Stimulated activated CD8-positive, alpha-beta memory T cell treated with anti-CD3 and anti-CD28 coated beads, Interleukin-2, amount 100 ng/mL, for 48 hours (primary cell): ENCODE measurements at places on chromosomes 12 and 14.

DNA sequence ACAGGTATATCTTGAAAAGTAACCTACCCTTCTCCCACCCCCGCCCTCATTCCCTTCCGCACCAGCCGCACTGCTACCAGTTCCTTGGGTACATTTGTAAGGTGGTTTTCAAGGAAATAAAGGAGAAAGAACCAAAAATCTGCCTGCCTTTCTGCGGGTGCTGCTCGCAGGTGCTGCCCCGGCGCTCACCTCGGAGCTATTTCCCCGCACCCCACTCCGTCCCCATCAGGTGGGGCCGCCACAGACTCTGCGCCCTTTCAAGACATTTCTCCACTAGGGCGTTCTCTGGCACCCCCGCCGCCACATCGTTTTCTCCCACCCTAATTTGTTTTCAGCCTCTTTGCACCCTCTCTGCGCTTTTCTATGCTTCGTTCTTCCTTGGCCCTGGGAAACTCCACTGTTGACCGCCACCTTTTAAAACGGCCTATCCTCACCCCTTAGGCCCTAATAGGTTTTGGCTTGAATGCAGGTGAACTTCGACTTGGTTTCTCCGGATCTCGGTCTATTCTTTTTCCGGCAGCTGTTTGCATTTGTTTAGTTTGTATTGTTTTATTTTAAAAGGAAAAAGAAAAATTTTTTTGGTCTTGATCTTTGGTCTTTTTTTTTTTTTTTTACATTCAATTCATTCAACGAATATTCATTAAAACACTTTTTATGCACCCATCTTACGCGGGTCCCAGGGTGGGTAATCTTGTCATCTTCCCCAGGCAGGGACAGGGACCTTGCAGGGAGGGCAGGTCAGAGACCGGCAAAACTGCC, 3.0 kb downstream of the VSX2 start:
- no peak for DNase-seq

DNA sequence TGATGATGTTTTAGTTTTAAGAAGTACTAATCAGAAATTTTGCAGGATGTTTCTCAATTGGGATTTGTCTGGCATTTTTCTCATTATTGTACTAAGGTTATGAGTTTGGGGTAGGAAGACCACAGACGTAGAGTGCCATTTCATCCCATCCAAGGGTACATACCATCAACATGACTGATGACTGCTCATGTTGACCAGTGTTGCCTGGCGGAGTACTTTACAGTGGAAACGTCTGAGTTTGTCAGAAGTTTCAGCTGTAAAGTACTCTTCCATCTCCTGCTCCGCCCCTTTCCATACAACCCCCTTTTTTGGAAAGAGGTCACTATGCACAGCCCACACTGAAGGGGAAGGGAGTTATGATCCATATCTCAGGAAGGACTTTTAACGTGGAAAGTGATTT, 74.2 kb downstream of the RCOR1 start:
- DNase-seq = no peak

DNA sequence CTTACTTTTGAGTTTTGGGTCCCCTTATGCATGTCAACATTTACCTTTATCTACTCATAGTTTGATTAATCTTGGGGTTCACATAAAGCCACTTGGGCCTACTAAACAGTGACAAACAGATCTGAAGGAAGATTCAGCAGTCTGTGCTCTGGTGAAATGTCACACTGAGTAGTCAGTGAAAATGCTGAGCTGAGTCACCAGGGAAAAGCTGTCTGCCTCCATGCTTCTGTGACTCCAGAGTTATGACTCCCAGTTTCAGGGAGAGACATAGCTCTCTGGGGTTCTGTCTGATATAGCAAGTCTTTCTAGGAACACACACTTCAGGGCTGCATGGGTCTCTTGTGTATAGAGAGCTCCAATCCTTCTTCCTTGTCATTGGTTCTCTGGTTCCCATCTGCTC, 406.3 kb upstream of the FAR2 start:
- no peak for DNase-seq

GRCh38 chr14:23864259-23864658, 89.3 kb upstream of the DHRS4 start:
- DNase-seq = no peak

DNA sequence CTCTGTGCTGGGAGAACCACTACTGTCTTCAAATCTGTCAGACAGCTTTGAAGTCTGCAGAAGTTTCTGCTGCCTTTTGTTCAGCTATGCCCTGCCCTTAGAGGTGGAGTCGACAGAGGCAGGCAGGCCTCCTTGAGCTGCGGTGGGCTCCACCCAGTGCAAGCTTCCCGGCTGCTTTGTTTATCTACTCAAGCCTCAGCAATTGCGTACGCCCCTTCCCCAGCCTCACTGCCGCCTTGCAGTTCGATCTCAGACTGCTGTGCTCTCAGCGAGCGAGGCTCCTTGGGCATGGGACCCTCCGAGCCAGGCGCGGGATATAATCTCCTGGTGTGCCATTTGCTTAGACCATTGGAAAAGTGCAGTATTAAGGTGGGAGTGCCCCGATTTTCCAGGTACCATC, 25.1 kb upstream of the KLRB1 start:
- DNase-seq = no peak

GRCh38 chr12:124706363-124706762, 139.0 kb upstream of the NCOR2 start:
- DNase-seq = no peak
